ENCODE measurements at places on chromosomes 13 and 19.
A peak's percentile ranks its signal among the peaks of the same experiment; 100 is the strongest.

GRCh38 chr13:42324704-42325103, 52.8 kb downstream of the AKAP11 start:
- DNase-seq, result no peak

DNA sequence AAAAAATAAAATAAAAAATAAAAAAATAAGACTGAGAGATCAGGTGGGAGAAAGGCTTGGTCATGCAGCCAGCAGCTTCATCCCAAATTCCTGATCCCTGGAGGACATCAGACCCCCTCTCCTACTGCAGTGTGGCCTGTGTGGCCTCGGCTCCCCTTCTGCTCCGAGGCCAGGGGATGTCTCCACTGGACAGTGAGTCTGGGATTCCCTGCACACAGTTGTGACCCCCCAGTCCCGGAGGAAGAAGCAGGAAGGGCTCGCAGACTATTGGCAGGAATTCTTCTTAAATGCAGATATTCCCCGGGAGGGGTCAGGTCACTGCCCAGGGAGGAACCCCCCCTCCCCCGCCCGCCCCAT, 41.9 kb downstream of the ZNF627 start:
- DNase-seq, result no peak

GRCh38 chr19:27718234-27718633, 1494.7 kb downstream of the UQCRFS1 start:
- no peak for DNase-seq

DNA sequence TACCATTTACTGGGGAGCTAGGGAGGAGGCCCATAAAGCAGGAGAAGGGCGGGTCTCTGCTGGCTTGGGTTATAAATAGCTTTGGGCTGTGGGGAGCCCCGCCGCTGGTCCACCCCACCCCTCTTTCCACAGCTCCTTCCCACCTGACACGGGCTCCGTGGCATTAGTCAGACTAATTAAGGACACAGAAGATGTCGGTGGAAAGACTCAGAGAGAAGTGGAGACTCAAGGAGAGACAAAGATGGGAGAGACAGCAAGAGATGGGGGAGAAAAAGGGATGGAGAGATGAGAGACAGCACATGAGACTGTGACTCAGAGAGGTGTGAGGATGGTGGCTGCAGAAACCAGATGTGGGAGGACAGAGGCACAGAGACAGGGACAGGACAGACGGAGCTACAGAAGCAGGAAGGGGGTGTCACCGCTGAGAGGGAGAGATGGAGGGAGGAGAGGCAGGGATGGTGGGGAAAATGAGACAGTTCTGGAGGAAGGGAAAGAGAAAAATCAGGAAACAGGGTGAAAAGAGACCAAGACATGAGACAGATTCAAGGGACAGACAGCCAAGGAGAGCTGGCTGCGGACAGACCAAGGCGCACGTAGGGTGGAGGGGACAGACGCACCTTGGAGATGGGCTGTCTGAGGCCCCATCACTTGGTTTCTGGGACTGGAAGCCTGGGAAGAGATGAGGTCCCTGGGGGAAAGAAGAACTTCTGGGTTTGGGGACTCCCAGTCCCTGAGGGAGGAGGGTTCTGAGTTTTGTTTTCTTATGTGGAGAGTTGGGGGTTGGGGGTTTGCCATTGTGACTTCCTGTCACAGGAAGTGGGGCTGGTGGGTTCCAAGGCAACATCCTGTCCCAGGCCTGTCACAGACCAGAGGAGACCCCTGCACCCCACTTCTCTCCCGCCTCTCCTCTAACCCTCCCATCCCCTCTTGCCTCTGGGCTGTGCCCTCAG, 4.1 kb downstream of the ARHGEF1 start:
- peak; percentile 57 for DNase-seq

- no peak for DNase-seq
Observed at GRCh38 chr19:37955986-37956385, 49.0 kb downstream of the SIPA1L3 start.

DNA sequence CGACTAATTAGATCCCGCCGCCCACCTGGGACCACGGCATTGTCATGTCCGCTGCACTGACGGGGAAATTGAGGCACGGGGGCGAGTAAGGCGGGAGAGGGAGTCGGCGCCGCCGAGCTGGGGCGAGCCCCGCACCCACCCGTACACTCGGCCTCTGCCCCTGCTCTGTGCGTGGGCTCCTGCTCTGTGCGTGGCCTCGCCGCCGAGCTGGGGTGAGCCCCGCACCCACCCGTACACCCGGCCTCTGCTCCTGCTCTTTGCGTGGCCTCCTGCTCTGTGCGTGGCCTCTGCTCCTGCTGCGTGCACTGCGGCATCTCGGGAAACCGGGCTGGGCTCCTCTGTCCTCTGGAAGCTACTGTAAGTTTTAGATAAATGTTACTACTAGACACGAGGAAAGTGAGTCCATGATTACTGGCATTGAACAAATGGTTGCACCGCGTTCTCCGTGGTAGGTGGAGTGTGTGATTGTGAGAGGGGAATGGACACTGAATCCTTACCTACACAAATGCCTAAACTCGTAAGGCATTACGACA, 826 bp upstream of the C1QTNF9 start:
- DNase-seq, result no peak

DNA sequence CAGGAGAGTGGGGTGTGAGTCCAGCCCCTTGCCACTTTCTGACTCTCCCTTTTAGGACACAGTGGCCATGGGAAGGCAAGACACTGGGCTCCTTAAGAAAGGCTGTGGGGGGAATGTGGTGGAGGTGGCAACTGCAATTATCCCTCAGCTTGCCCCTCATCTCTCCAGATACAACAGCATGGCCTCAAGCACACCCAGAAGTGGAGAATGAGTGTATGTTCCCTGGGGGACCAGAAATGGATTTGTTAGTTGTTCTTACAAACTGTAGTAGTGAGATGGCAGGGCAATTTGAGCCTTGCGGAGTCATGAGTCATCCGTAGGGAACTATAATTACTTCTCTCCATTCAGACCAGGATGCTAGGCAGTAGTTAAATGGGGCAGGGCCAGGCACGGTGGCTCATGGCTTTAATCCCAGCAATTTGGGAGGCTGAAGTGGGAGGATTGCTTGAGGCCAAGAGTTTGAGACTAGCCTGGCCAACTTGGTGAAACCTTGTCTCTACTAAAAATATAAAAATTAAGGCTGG, 25.6 kb upstream of the CXCL17 start:
- DNase-seq, result no peak

GRCh38 chr13:98398581-98398980, 178.3 kb downstream of the STK24 start:
- no peak for DNase-seq

GRCh38 chr19:42473686-42474085, 30.9 kb upstream of the CXCL17 start:
- no peak for DNase-seq

GRCh38 chr19:49507803-49508494, 4.5 kb upstream of the FCGRT start:
- no peak for DNase-seq

- no peak for DNase-seq
Observed at GRCh38 chr13:30675717-30676116, 58.0 kb downstream of the USPL1 start.

DNA sequence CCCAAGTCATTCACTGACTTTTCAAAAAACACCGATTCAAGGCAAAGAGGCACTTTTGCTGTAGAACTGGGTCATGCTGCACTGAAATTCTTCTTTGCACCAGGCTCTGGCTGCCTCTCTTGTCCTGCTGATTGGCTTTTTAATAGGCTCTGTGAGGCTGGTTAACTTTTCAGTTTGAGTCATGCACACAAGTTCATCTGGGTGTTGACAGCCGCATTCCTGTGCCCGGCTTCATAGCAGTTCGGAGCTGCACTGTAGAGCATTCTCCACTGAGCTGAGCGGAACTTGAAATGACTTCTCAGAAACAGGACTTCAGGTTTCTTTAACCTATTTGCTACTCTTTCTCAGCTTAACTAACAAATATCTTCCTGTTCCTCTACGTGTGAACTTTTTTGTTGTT, 978.3 kb downstream of the UQCRFS1 start:
- no peak for DNase-seq

GRCh38 chr19:39247701-39248664, 673 bp downstream of the IFNL4 start:
- no peak for DNase-seq

GRCh38 chr19:40533508-40533907, 43.2 kb upstream of the SHKBP1 start:
- no peak for DNase-seq

GRCh38 chr19:30886222-30886621, 463.0 kb downstream of the TSHZ3 start:
- DNase-seq, result no peak

GRCh38 chr19:49953416-49953815, 7.6 kb downstream of the SIGLEC11 start:
- no peak for DNase-seq

GRCh38 chr19:2428321-2428690, 920 bp upstream of the TIMM13 start:
- no peak for DNase-seq

GRCh38 chr13:33284031-33284430, 1.5 kb downstream of the STARD13 start:
- DNase-seq, result no peak

DNA sequence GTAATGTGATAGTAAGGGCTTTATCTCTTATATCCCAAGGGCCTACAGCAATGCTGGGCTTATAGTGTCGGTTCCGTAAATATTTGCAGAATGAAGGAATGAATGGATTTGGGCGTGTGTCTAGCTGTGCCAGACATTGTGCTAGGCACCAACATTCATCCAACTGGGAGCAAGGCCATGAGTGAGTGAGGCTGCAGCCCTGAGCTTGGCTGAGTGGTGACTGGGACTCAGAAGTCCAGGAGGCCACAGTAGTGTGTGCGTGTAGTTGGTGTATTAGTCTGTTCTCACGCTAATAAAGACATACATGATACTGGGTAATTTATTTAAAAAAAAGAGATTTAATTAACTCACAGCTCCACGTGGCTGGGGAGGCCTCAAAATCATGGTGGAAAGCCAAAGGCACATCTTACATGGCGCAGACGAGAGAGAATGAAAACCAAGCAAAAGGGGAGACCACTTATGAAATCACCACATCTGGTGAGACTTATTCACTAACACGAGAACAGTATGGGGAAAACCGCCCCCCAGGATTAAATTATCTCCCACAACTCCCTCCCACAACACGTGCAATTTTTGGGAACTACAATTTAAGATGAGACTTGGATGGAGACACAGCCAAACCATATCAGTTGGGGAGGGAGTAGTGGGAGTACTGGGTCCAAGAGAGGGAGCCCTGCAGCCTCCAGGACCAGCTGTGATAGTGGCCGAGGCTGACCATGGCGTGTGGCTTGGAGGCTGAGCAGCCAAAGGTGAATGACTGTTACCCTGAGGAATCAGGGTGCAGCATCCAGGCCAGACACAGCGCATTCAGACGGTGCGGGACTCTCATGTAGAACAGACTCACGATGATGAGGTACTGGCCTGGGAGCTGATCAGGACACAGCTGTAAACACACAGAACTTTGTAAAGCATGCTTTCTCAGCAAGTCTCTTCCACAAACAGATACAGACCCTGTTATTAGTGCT, 104.6 kb downstream of the TEX26 start:
- no peak for DNase-seq

GRCh38 chr13:98450539-98451111, 126.3 kb downstream of the STK24 start:
- no peak for DNase-seq

DNA sequence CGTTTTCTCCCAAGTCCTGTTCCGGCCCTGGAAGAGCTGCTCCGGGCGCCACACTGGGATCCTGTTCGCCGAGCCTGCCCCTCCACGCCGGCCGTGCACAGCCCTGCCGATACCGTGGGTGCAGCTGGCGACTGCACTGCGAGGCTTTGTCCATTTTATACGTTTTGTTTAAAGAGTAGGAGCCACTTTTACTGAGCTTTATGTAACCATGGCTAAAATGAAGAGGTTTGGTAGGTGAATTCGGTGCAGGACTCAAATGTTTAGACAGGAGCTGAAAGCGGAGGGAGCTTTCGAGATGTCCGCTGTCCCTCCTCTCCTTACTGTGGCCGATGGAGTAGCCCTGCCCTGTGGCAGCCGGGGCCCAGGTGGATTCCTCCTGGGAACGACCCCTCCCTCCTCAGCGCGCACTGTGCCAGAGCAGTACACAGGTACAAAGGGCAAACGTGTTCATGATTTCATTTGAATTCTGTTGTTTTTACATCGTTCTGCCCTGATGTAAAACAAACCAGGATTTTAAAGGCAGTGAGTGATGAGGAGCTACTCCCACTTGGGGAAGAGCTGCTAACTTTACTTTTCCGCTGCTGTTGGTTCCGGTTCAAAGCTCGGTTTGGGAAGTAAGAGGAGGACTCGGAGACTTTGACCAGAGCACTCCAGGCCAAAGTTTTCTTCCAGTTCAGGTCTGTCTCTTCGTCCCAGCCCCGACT, 1.7 kb downstream of the COL4A2 start:
- no peak for DNase-seq

DNA sequence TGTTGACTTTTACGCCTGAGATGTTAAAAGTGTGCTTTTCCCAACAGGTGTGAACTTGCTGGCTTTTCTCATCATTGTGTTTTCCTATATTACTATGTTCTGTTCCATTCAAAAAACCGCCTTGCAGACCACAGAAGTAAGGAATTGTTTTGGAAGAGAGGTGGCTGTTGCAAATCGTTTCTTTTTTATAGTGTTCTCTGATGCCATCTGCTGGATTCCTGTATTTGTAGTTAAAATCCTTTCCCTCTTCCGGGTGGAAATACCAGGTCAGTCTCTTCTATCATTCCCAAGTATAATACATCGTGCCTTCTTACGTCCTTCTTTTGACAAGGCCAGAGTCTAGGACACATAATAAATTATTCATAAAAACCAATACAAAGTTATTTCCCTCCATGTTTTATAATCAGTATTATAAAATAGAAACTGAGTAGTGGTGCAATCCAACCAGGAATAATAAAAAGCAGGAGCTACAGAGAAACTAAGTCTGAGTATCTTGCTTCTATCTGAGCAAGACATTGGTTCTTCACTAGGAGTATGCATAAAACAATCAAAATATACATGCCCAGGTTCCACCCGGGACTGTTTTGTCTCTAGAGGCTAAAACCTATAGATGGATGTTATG, 57.9 kb downstream of the RXFP2 start:
- DNase-seq, result no peak

- DNase-seq, result peak; percentile 54
Observed at GRCh38 chr19:17775245-17775927, 19.6 kb upstream of the B3GNT3 start.

DNA sequence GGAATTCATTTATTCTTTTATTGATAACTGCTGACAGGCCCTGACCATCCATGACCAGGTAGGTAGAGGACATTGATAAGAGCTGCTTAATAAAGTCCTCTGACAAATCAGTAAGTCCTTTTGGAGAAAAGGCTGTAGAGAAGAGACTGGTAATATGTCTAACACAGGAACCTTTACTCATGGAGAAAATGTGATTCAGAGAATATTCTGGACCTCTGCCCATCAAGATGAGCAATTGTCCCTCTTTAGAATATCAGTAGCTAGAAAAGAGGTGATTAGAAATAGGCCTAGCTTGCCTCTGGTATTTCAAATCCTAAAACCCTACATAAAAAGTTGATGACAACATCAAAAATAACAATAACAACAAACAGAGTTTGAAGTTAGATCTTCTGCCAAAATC, 642.3 kb downstream of the TBC1D4 start:
- no peak for DNase-seq

Data from KG1 (cell line).